CD4-positive, alpha-beta memory T cell (primary cell): ENCODE measurements at places on chromosomes 3 and 15.

DNA sequence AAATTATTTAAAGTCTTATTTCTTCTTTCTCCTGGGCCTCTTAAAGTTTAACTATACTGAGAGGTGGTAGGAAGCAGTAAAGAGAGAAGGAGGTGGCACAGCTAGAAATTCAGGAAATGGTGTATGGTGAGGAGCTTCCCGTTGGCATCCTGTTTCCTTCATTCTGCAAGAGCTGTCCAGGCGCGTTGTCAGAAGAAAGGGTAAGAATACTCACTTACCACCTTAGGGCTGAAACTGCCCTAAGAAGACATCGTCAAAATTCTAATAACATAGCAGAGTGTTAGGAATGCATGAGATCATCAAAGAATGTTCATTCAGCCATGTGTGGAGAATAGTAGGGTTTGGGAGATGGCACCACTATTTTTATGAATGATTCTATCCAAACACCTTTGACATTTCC lies 699.6 kb downstream of the MCTP2 start:
- no peak for DNase-seq

GRCh38 chr15:96130734-96131133 lies 199.8 kb upstream of the NR2F2 start:
- no peak for DNase-seq

DNA sequence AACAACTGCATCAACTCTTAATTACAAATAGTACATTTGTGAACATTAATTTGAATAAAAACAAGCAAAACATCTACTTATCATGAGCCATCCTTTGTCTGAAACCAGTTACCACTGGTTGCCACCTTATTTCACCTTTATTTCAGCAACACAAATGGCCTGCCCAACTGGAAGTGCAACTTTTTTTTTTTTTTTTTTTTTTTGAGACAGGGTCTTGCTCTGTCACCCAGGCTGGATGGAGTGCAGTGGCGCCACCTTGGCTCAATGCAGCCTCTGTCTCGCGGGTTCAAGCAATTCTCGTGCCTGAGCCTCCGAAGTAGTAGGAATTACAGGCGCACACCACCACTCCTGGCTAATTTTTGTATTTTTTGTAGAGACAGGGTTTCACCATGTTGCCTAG lies 13.1 kb downstream of the WDR82 start:
- DNase-seq: no peak

- no peak for DNase-seq
These were observed 44.5 kb downstream of the LRCH3 start for GRCh38 chr3:197835509-197835908.

- DNase-seq: no peak
These were observed 9.1 kb downstream of the TRIM42 start for GRCh38 chr3:140686948-140687347.

DNA sequence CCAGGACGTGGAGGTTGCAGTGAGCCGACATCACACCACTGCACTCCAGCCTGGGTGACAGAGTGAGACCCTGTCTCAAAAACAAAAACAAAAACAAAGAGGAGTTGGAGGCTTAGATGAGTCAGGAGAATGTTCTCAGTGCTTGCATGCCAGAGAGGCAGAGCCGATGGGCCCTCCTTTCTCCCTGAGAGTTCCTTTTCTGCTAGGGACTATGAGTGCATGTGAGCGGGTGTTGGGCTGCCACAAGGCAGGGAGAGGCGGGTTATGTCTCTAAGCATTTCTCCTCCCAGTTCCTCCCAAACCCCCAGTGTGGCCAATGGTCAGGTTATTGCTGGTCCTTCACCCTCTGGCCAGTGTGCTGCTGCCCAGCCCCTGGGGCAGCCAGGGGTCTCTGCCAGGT lies 45.1 kb downstream of the RTP1 start:
- DNase-seq: no peak

DNA sequence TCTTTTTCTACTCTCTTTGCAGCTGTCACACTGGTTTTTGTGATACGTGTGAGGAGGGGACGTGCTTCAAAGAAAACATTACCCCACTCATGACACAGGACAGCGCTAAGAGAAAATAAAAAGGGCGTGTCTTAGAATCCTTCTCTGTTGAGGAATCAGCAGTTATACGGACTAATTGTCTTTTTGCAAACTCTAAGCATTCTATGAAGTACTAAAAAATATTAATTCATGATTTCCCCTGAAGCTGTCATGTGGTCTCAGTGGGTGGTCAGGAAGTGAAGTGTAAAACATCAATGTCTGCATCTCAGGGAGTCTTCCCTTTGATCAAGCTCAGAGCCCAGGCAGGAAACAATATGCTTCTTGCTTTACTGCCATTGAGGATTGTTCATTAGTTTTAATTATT lies 117.5 kb upstream of the CRBN start:
- DNase-seq: peak; percentile 12

- peak; percentile 42 for DNase-seq
These were observed 24.9 kb downstream of the TMEM207 start for GRCh38 chr3:190424478-190425439.

DNA sequence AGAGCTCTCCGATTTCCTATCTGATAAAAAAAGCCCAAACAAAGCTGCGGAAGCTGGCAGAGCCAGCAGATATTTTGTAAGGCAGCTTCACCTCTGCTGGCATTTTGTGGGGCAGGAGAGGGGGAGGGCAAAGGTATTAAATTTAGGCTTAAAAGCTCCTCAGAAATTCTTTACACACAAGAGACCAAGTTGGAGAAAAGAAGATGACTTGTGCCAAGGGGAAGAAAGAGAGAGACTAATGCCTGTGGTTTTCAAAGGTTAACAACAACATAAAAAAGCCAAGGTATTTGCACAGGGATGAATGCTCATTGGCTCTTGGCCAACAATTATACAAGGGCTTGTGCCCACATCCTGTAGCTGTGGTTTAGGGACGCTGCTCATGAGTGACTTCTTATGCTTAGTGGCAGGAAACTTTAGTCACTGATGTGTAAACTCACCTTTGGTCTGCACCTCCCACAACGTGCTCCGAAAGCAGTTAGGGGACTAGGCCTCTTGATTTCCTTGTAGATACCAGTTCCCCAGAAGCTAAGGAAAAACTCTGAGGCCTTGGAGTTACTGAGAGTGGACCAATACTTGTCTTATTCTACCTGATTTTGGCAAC lies 152.9 kb downstream of the TPRG1 start:
- peak; percentile 92 for DNase-seq

DNA sequence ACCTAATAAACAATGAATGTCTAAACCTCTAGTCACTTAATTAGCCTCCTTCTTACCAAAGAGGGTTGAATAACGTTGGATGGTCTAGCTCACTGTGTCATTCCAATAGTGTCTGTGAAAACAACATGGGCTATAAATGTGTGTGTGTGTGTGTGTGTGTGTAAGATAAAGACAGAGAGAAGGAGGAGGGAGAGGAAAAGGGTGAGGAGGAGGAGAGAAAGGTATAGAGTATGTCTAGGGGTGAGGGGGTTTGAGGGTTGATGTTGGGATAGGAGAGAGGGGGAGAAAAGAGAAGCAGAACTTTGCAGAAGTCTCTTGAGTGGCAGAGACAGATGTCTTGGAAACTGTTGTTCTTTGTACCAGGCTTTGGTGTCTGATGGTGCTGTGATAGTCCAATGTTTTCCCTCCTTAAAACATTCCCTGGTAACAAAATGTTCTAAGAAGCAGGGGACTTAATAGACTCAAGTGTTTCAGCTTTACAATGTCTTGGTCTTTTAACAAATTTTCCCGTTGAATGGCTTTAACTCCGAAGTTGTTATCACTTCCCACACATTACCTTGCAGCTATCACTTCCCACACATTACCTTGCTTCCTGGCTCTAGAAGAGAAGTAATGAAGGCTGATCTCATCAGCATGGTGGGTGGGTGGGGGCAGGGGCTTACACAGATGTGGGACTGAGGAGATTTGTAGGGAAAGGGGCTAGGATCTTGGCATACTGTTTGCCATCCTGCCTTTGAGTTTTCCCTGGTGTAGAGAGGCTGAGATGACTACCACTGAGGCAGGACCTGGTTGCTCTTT lies 57.8 kb upstream of the ETV5 start:
- no peak for DNase-seq

DNA sequence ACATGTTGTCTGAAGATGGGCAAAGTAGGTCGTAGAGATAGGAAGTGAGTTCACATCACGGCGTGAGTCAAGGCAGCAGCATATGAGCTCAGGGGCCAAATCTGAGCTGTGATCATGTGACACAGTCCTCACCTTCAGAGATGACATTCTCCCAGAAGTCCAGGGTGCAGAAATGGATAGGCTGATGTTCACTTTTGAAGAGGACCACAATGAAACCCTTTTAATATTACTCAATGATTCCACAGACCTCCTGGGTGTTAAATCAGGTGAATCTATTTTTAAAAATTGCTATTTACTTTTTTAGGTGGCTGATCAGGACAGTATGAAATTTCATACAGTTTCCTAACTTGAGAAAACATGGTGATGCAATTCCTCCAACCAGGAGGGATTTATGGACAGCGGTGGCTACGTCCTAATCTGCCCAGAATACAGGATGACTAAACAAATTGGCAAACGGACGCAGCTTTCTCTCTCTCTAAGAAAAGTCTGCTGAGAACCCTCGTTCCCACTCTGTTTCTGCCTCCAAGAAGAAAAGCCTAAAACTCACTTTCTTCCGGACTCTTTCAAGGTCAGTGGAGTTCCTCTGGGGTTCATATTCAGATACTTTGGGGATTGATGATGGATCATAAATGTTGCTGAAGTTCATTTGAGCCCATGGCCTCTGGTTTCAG lies 34.4 kb downstream of the B3GNT5 start:
- DNase-seq: no peak

DNA sequence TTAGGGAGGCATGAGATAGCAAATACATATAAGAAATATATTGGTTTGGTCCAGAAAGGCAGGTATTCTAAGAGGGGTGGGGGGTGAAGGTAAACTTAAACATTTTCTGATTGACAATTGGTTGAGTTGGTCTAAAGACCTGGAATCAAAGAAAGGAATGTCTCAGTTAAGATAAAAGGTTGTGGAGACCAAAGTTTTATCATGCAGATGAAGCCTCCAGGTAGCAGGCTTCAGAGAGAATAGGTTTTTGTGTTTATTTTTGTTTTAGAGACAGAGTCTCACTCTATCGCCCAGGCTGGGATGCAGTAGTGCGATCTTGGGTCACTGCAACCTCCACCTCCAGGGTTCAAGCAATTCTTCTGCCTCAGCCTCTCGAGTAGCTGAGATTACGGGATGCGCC lies 80.5 kb downstream of the NPAP1 start:
- no peak for DNase-seq

DNA sequence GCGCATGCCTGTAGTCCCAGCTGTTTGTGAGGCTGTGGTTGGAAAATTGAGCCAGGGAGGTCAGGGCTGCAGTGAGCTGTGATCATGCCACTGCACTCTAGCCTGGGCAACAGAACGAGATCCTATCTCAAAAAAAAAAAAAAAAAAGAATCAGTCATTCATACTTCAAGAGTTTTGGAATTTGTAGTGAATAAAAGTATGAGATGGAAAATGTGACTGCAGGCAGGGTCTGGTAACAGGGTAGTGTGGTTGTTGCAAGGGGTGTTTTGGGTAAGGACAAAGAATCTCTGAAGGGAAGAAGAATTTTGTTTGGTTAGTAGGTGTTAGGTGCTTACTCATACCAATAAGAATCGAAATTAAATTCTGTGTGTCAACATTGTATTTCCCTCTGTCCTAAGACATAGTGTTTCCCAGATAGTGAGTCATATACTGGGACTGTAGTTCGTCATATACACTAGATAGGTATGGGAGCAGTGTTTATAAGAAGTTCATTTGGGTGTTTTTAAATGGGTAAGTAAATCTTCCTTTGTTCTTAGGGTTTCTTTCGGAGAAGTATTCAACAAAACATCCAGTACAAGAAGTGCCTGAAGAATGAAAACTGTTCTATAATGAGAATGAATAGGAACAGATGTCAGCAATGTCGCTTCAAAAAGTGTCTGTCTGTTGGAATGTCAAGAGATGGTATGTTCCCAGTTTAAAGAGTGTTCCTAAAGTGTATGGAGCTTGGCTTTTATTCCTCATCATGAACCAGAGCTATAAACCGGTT lies 14.2 kb downstream of the NR1D2 start:
- no peak for DNase-seq

DNA sequence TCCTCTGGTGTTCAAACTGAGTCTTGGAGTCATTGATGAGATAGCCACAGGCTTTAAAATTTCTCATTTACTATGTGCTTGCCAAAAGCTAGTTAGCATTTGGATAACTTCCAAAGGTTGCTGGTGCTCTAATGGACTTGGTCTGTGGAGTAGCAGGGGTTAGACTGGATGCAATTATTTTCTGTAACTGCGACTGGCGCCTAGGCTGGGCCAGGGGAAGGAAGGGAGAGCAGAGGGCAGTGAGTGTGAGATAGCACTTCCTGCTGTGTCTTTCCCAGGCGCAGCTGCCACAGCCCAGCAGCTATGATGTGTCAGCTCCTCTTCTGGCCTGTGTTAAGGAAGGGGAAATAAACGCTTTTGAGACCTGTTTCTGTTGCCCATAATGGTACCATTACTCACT lies 98.6 kb downstream of the MYRIP start:
- no peak for DNase-seq

GRCh38 chr3:193908181-193908744 lies 227.7 kb upstream of the HES1 start:
- no peak for DNase-seq

GRCh38 chr15:67836955-67837354 lies 2.9 kb downstream of the RNU6-1 start:
- DNase-seq: no peak

GRCh38 chr3:110579840-110580550 lies 491.6 kb upstream of the NECTIN3 start:
- DNase-seq: no peak

DNA sequence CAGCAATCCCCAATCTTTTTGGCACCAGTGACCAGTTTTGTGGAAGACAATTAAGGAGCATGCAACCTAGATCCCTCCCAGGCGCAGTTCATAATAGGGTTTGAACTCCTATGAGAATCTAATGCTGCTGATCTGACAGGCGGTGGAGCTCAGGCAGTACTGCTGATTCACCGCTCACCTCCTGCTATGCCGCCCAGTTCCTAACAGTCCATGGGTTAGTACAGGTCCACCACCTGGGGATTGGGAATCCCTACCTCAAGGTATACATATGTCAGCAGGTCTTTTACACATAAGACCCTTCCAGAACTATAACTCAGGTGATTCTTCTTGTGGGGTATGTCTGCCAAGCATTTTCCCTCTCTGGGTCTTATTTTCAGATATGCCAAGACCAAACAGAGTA lies 182.2 kb downstream of the OSBPL10 start:
- DNase-seq: no peak

DNA sequence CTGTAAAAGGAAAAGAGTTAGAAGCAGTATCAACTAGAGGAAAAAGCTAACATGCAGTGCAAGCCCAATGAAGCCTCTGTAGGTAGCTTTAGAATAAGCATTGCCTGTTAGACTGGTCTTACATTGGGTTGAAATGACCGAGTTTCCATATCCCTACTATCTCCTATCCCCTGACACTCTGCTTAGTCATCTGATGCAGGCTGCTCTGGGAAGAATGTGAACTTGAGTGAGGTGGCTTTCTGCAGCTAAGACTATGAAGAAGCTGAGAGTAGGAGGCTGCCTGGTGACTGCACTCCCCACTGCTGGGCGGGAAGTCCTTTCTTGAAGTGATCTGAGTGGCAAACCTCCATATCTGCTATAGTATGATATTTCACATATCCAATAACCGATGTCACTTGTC lies 64.7 kb downstream of the OXSM start:
- no peak for DNase-seq

- DNase-seq: no peak
These were observed 507 bp upstream of the MRPL3 start for GRCh38 chr3:131503320-131503635.

GRCh38 chr15:73955326-73955725 lies 29.1 kb downstream of the LOXL1 start:
- DNase-seq: no peak

- DNase-seq: no peak
These were observed 5.1 kb downstream of the RBP1 start for GRCh38 chr3:139534455-139534812.

GRCh38 chr15:95742836-95743235 lies 587.7 kb upstream of the NR2F2 start:
- no peak for DNase-seq
